Activated T-helper 1 cell treated with anti-CD3 and anti-CD28 coated beads, Interleukin-2, amount 50 U/mL, for 16 hours (primary cell): ENCODE measurements at places on chromosomes 5 and 9.

GRCh38 chr5:96330530-96331140 lies 102.4 kb downstream of the PCSK1 start:
- no peak for DNase-seq

DNA sequence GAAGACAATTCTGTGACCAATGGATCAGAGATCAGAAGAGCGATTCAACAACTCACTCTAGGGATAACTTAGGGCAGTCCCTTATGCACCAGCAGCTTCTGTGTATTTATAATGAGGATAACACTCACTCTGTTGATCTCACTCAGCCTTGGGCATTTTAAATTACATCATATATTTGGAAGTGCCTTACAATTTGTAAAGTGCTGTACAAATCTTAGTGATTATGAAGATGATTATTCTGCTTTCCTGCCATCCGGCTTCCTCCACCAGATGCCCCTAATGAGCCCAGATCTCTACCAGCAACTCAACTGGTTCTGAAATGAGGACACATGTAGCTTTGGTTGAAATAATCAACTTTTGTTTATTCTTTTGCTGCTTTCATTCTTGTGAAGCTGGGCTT lies 105.3 kb downstream of the PCSK1 start:
- no peak for DNase-seq

DNA sequence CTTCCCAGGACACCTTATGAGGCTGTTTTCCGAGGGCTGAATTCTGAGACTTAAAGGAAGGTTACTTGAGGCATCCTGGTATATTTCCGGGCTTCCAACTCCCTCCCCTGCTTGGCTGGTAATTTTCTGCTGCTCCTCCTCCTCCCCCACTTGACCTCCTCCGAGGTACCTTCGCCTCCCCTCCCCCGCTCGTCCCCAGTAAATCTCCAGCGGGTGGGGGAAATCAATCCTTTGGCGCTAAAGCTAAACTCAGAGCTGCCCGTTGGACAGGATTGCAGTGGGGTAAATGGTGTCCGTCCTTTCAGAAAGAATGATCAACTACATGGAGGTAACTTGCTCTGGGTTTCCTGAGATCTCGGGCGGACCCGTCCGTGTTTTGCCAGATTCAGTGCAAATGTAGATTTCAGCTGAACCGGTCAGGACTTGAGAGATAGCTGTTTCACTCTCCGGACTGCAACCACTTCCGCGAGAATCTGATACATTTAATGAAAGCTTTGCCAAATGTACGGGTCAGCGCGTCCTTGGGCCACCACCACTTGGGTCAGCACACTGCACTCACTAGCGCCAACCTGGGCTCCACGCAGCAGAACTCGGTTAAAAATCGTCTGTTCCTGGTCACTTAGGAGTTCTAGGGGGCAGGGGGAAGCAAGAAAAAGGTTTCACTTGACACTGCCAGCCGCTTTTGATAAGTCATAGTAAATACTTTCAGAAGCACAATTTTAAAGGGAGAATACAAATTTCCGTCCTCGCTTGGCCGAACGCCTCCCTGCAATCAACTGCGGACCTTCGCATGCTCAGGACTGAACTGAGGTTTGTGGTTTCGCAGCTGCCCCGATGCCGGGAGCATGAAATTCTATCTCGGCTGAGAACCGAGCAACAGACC lies 4.6 kb upstream of the ISL1 start:
- DNase-seq: no peak

- DNase-seq: no peak
These were observed 4.9 kb upstream of the UBTD2 start for GRCh38 chr5:172288465-172288864.

- no peak for DNase-seq
These were observed 259.1 kb downstream of the AOPEP start for GRCh38 chr9:94985649-94986048.

- no peak for DNase-seq
These were observed 42.7 kb upstream of the PLPP1 start for GRCh38 chr5:55577353-55578060.

GRCh38 chr5:29697785-29698414 lies 1495.6 kb upstream of the CDH6 start:
- no peak for DNase-seq

DNA sequence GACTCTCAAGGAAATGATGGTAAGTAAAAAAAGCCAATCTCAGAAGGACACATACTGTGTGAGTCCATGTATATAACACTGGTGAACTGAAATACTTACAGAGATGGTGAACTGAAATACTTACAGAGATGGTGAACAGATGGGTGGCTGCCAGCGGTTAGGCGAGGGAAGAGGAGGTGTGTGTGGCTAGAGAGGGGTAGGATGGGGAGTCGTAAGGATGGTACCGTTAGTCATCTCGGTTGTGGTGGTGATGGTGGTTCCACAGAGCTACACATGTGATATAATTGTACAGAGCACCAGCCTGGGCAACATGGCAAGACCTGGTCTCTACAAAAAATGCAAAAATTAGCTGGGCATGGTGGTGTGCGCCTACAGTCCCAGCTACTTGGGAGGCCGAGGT lies 113.6 kb upstream of the RAPGEF1 start:
- no peak for DNase-seq

- no peak for DNase-seq
These were observed 171.2 kb downstream of the DOCK8 start for GRCh38 chr9:385818-386398.

DNA sequence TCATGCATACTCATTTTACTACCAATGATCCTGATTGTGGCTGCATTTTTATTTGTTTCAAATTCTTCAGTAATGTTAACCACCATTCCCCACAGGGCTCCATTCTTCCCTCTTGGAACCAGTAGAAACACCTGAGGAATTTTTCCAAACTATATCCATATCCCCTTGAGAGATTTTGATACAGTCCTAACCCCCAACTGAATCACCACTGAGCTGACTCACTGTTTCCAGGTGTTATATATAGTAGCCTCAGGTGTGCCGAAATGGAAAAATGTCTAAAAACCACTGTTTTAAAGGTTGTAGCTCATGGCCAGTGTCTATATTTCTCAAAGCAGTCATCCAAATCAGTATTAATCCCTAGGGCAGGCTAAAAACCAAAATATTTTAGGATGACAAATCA lies 85.2 kb downstream of the MRPS27 start:
- no peak for DNase-seq

DNA sequence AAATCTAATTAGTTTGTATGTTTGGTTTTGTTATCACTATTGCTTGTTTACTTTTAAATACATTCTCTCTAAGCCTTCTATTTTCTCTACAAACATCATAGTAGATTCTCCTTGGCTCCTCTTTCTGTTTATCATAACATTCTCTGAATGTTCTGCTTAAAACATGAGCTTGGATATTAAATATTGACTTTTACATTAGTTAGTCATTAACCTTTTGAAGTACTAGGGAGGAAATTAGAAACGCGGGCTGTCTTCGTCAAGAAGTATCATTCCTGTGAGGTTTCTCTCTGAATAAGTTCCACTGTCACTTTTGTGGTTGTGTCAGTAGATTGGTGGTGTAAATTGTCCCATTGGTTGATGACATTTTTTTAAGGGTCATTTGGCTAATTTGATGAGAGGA lies 821.5 kb downstream of the EFNA5 start:
- no peak for DNase-seq

GRCh38 chr9:20139763-20140290 lies 351.0 kb upstream of the SLC24A2 start:
- DNase-seq: no peak

- DNase-seq: no peak
These were observed 1.4 kb downstream of the IL11RA start for GRCh38 chr9:34653151-34654072.

- DNase-seq: no peak
These were observed 12.3 kb downstream of the PSIP1 start for GRCh38 chr9:15498246-15498995.

GRCh38 chr9:5684101-5684500 lies 55.2 kb downstream of the RIC1 start:
- DNase-seq: no peak

DNA sequence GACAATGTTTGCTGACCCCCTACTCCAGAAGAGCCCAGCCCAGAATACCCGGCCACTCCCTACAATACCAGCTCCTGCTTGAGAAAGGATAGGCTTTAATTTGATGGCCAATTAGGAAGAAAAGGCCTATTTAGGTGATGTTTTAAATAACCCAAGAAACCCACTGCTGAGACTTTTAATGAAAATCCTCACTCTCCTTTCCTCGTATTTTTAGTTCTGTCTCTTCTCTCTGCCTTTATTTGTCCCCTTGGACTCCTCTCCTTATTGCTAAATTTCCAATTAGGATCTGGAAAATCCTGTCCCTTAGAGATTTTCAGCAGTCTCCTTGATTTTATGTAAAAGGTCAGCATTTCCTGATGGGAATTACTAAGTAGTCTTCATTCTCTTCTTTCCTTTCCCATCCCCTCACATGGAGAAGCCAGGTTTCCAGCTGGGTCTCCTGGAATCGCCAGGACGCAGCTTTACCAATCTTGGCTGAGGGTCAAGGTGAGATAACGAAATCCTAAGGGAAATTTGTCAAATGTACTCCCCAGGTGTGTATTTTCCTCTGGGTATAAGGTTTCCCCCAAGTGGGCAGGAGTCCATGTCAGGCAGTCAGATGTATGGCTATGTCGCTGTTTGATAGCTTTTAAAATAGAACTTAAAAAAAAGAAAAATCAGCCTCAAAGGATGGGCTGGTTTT lies 11.7 kb downstream of the STC2 start:
- DNase-seq: no peak

- DNase-seq: no peak
These were observed 6.3 kb upstream of the PHYKPL start for GRCh38 chr5:178238711-178239592.

DNA sequence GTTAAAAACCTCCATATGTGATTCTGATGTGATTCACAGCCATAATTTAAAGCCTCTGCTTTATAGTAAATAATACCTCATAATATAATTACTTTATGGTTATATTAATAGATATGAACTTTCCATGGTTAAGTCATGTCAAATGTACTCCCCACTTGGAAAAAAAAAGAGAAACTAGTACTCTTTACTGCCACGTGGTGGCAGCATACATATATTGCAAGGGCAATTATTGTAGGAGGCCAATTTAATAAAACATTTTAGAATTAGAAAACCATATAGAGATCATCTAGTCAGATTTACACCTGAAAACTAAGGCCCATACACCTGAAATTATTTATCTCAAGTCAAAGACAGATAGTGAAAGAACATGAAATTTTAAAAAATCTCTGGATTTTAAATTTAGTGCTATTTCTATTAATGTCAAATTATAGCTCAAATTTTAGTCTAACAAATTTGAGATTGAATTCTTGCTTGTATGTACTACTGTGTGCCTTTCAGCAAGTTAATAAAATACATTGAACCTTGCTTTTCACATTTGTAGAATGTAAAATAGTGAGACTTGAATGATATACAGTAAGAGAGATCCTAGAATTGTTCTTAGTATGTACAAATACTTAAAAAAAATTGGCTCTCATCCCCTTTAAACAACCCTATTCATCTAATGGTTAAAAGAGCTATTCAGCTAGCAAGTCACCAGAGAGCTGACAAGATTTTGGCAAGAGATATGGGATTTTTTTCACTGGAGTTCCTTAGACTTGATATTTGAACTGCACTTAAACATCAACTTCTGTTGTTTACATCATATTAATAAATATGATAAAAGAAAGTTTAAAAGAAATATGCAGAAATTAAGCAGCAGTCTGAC lies 603.8 kb downstream of the TLE4 start:
- no peak for DNase-seq

GRCh38 chr5:64773533-64773932 lies 4.8 kb downstream of the CWC27 start:
- no peak for DNase-seq

GRCh38 chr5:181189962-181190710 lies 14.9 kb downstream of the TRIM7 start:
- no peak for DNase-seq

DNA sequence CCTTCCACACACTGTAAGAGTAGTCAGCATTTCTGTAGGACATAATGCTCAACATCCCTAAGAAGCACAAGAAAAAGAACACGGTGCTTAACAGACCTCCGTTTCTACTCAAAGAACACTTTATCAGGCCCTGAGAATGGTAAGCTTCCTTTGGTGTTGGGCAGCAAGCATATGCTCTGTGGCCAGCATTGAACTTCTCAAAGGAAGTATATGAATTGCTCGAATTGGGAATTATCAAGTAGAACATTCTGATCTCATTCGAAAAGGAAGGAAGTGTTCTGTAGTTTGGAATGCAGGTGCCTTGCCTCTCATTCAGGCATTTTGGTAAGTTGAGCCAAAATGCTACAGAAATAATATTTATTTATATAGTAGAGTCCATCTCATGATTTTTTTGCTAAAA lies 61.0 kb downstream of the C5 start:
- no peak for DNase-seq

- DNase-seq: no peak
These were observed 79.3 kb downstream of the PTPN3 start for GRCh38 chr9:109418827-109419226.

DNA sequence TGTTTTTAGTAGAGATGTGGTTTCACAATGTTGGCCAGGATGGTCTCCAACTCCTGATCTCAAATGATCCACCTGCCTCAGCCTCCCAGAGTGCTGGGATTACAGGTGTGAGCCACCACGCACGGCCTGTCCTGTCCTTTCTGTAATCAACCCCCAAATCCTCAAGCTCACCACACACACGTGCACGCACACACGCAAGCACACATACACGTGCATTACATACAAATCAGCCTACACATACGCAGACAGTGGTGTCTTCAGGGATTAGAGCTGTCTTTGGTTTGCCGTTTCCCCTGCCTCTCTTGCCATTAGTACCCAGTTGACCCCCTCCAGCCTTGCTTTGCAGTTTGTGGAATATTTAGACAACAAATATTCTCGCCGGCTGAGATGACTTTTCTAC lies 6.5 kb downstream of the GLT6D1 start:
- no peak for DNase-seq

GRCh38 chr9:33230756-33231622 lies 9.0 kb upstream of the SPINK4 start:
- DNase-seq: no peak

DNA sequence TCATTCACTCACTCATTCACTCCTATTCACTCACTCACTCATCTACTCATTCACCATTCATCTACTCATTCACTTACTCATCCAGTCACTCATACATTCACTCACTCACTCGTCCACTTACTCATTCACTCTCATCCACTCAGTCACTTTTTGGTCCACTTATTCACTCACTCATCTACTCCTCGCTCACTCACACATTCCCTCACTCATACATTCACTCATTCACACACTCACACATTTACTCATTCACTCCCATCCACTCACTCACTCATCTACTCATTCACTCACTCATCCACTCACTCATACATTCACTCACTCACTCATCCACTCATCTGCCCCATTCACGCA lies 27.7 kb downstream of the WNK2 start:
- DNase-seq: no peak

GRCh38 chr5:135428586-135428985 lies 18.6 kb downstream of the DCANP1 start:
- DNase-seq: no peak

GRCh38 chr9:78865737-78866136 lies 568.8 kb downstream of the PSAT1 start:
- DNase-seq: no peak

GRCh38 chr9:70563431-70564204 lies 149.2 kb upstream of the KLF9 start:
- DNase-seq: no peak

GRCh38 chr9:86557063-86557766 lies 203.0 kb upstream of the TUT7 start:
- DNase-seq: no peak
